HL-60 (cell line): ENCODE measurements at places on chromosomes 7 and 10.

DNA sequence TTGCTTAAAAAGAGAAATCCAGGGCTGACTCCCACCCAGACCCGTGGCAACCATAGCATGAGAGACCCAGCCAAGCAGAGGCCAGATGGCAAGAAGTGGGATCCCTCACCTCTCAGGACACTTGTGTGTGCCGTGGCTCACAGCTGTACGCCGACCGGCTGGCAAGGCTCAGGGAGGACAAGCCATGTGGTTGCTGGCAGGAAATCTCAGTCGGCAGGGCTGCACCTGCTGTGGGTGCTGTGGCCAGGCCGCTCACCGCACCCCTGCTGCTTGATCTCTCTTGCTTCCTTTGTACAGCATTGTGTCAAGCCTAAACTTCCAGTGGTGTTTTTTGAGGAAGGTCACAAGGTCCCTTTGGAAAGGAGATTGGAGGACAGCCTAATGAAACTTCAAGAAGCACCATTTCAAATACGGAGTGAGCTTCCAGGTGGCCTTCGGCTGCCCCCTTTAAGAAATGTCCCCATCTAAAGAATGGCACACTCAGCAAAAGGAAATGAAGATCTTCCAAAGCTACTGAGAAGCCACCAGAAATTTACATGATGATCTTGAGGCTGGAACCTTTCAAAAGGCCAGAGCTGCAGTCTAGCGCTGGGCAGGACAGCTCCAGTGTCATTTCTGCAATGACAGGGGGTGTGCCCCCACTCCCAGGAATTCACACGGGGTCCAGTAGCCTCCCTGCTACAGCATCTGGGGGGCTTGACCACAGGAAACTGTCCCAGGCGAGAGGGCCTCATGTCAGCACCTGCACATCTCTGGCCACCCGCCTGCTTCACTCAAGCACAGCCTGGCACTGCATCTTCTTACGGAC lies 409.0 kb upstream of the MGMT start:
- no peak for DNase-seq

- no peak for DNase-seq
These were observed 254.3 kb upstream of the CACNA2D1 start for GRCh38 chr7:82697897-82698296.

DNA sequence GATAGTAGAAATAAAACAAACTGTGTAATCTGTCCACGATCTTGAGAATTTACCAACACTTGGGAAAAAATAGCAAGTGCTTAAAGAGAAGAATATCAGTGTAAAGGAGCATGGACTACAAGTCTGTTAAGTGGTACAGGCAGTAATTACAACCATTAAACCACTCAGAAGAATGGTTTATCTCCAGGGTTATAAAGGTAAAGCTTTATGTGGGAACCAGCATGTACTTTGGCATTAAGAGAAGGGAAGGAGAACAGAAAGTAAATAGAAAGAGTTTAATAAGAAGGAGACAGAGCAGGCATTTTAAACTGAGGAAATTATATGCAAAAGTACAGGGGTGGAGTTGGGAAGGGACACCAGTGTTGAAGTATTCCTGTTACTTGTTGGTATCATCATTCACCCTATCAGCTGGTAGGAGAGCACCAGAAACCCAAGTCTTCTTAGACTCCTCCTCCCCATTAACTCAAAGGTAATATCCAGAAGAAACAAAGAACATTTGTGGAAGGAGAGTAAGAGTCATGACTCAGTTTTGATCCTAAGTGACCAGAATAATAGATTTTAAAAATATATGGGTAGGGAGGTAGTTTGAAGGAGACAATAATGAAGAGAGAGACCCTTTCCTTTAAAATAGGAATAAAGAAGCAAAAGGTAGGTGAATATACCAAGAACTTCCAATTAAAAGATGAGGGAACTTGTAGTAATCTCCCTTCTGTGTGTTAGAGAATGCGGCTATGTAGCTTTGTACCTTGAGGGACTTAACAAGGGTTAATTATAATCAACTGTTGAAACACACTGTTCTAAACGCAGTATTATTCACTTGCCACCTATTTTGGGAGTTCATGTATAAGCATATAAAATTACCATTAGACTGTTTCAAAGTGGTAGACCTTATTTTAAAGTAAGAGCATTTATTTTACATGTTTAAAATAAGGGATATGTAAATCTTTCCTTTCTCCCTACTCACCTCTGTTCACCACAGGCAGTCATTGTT lies 92.1 kb upstream of the STRIP2 start:
- no peak for DNase-seq

GRCh38 chr10:76887223-76888010 lies 750.2 kb downstream of the KCNMA1 start:
- no peak for DNase-seq
